ENCODE measurements at places on chromosomes 4 and X. TPM values are rescaled to one million over a fixed set of nuclear protein-coding genes. Genes with fewer than 3 reads are reported as not detected.

DNA sequence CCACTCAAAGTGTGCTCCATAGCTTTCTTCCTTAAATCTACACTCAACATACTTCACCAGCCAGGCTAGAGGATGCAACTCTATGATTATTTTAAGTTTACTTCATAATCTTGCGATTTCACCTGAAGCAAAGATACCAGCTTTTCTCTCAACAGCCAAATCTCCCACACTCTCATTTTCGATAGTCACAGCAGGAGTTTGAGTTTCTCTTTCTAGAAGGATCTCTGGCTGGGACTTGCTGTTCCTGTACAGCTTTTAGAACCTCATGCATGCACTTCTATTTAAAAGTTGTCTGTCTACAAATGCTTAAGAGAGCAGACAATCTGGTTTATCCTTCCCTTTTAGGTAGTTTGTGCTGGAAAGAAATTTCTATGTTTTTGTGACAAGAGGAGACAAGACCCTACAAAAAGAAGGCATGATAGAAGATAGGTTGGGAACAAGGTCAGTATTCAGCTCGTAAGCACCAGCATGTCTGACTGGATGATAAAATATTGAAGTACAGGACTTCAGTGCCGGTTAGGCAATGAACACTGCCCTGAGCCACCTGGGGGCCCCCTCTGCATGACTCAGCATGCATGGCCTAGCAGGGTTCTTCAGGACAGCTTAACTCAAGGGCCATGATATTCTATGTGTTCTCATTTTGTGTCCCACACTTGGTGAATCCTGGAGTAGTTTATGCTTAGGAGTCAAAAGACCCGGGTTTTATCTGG, 65.6 kb downstream of the ATXN3L start:
- H3K4me1 ChIP-seq, result peaks cover 7% of the 10 kb centered on the region
- H3K27ac ChIP-seq, result no peak overlapping the region
- H3K4me3 ChIP-seq, result no peak overlapping the region
- no peaks in the 10 kb centered on the region for H3K27me3 ChIP-seq
- no peaks in the 10 kb centered on the region for H3K36me3 ChIP-seq

GRCh38 chr4:142701017-142701416, 145.1 kb downstream of the INPP4B start:
- DNase-seq, result no peak
- no peak overlapping the region for H3K4me3 ChIP-seq
- no peaks in the 10 kb centered on the region for H3K27me3 ChIP-seq
- H3K27ac ChIP-seq, result no peak overlapping the region
- no peaks in the 10 kb centered on the region for H3K4me1 ChIP-seq

GRCh38 chrX:31337332-31337731, 265.5 kb upstream of the FTHL17 start:
- H3K27me3 ChIP-seq, result no peaks in the 10 kb centered on the region
- no peak overlapping the region for H3K27ac ChIP-seq
- H3K4me1 ChIP-seq, result no peaks in the 10 kb centered on the region
- H3K4me3 ChIP-seq, result no peak overlapping the region
- H3K36me3 ChIP-seq, result no peaks in the 10 kb centered on the region

GRCh38 chrX:15448010-15448639, 45.0 kb downstream of the PIR start:
- no peak overlapping the region for H3K4me3 ChIP-seq
- H3K27me3 ChIP-seq, result no peaks in the 10 kb centered on the region
- no peaks in the 10 kb centered on the region for H3K36me3 ChIP-seq
- H3K27ac ChIP-seq, result no peak overlapping the region
- no peaks in the 10 kb centered on the region for H3K4me1 ChIP-seq

DUSP21 gene
- total RNA-seq, result not detected

- DNase-seq, result no peak
- H3K4me1 ChIP-seq, result peaks cover 22% of the 10 kb centered on the region
- no peak overlapping the region for H3K27ac ChIP-seq
- no peaks in the 10 kb centered on the region for H3K36me3 ChIP-seq
- H3K27me3 ChIP-seq, result no peaks in the 10 kb centered on the region
Observed at GRCh38 chr4:6714954-6715353, 1.0 kb upstream of the BLOC1S4 start.

DNA sequence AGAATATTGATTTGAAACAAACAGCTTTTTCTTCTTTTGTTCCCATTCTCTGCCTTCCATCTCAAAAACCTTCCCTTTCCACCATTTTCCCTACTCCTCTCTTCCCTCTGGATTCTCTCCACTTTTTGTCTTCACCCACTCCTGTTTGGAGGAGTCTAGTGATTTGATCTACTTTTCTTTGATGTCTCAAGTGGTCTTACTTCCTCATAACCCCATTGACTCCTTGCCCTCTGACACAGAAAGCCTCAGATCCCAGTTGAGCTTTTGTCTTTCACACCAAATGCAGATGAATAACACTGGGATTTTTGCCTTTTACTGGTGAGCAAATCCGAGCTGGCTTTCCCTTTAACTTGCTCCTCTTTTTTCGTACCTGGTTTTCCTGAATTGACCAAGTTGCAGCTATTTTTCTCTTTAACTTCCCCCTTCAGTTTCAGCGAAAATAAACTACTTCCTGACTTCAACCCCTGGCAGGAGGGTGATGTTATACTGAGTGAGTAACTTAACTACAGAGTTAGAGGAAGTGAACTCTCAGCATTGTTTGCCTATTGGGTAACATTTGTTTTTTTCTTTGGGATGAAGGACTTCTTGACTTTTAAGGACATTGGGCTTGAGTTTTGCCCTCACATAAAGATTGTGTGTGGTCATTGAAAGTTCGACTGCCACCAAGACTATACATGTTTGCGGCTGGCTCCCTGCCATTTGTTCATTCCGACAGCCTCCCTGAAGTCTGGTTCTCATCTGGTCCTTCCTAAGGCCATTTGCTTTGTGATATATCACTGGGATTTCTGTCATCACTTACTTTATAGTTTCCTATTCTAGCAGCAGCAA, 392.8 kb upstream of the NR3C2 start:
- no peaks in the 10 kb centered on the region for H3K36me3 ChIP-seq
- H3K4me3 ChIP-seq, result no peak overlapping the region
- H3K4me1 ChIP-seq, result no peaks in the 10 kb centered on the region
- H3K27ac ChIP-seq, result no peak overlapping the region

STATH gene
- not detected for total RNA-seq

GRCh38 chr4:56995525-56995924, 16.8 kb downstream of the POLR2B start:
- H3K36me3 ChIP-seq, result peaks cover 36% of the 10 kb centered on the region
- H3K27ac ChIP-seq, result no peak overlapping the region
- no peak overlapping the region for H3K4me3 ChIP-seq
- DNase-seq, result no peak
- no peaks in the 10 kb centered on the region for H3K27me3 ChIP-seq

CYBB gene
- 0.59 TPM for total RNA-seq

TMEM150C gene
- total RNA-seq, result 1.2 TPM

DNA sequence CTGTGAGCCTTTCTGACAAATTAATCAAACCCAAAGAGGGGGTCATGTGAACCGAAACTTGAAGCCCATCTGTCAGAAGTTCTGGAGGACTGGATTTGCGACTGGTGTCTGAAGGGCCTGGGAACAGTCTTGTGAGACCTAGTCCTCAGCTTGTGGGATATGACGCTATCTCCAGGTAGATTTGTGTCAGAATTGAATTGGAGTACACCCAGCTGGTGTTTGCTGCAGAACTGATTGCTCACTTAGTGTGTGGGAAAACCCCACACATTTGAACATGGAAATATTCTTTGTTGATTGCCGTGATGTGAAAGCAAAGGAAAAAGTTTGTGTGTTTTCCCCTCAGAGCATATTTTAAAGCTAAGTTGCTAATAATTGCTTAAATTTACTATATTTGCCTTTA, 30.3 kb upstream of the TMSB15B start:
- no peaks in the 10 kb centered on the region for H3K4me1 ChIP-seq
- no peak overlapping the region for H3K27ac ChIP-seq
- no peaks in the 10 kb centered on the region for H3K27me3 ChIP-seq
- no peak overlapping the region for H3K4me3 ChIP-seq
- no peaks in the 10 kb centered on the region for H3K36me3 ChIP-seq
- DNase-seq, result no peak

DNA sequence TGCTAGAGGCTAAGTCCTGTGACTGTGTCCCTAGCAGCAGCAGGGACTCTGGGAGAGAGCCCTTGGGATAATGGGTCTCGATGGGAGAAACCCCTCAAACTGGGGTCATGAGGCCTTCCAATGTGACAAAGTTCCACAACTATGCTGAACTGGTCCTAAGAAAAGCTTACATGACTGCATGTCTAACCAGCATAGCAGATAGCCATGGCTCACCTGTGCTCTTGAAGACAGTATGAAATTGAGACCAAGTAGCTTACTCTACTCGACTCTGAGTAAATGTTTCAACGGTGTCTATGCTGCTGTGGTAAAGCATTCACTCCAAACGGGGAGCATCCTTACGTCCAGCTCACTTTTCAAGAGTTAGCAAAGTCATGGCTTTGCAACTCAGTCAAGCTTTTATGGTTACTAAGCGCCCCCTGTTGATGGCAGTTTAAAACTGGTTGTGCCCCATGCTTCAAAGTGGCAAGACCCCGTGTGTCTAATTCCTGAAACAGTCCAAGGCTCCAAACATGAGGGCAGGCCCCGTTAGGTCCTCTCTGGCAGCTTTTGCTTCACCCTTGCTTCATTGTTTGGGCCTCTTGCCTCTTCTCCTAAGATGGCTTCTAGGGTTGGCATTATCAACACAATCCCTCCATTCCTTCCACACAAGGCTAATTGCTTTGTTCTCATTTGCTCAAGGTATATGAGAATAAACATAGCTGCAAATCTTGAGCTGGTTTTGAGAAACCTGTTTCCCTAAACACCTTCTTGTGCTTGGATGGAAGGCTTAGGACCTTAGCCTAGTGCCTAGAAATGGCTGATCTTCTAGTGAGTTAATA, 46.6 kb downstream of the CCNG2 start:
- no peaks in the 10 kb centered on the region for H3K27me3 ChIP-seq
- H3K4me3 ChIP-seq, result no peak overlapping the region
- H3K4me1 ChIP-seq, result no peaks in the 10 kb centered on the region
- DNase-seq, result peak; percentile 75
- H3K27ac ChIP-seq, result no peak overlapping the region

DNA sequence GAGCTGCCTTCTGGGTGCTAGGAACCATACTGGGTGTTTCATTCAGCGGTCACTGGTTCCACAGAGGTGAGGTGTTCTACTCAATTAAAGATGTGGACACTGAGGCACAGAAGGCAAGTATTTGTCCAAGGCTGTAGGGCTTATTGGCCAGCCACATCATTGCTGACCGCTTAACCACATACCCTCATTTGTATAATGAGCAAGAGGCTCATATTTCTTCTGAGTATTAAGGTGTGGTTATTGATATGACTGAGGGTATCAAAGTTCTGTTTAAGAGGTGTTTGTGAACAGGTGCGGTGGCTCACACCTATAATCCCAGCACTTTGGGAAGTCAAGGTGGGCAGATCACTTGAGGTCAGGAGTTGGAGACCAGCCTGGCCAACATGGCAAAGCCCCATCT, 14.3 kb downstream of the RNF4 start:
- peaks cover 5% of the 10 kb centered on the region for H3K36me3 ChIP-seq
- DNase-seq, result no peak
- H3K4me3 ChIP-seq, result no peak overlapping the region
- H3K4me1 ChIP-seq, result no peaks in the 10 kb centered on the region

- no peak for DNase-seq
- no peaks in the 10 kb centered on the region for H3K36me3 ChIP-seq
- H3K4me1 ChIP-seq, result no peaks in the 10 kb centered on the region
Observed at GRCh38 chrX:19563327-19563726, 48.0 kb upstream of the MAP3K15 start.

- H3K27ac ChIP-seq, result no peak overlapping the region
- DNase-seq, result no peak
- H3K4me1 ChIP-seq, result no peaks in the 10 kb centered on the region
- no peaks in the 10 kb centered on the region for H3K27me3 ChIP-seq
- no peak overlapping the region for H3K4me3 ChIP-seq
- H3K36me3 ChIP-seq, result no peaks in the 10 kb centered on the region
Observed at GRCh38 chrX:84144281-84144680, 43.7 kb downstream of the RPS6KA6 start.

GPR50 gene
- not detected for total RNA-seq

DNA sequence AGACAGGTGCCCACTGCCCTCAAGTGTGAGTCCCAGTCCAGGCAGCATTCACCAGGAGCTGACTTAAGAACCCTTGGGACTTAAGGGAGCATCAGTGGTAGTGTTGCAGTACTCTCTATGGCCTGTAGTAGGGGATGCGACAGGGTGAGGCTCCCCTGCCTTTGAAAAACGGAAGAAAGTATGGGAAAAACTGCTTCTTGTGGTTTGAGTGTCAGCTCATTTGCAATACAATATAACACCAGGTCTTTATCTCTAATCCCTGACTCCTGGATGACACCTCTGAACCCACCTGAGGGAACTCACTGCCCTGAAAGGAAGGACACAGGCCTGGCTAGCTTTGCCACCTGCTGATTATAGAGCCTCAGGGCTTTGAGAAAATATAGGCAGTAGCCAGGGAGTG, 176.0 kb downstream of the SMARCA1 start:
- H3K27me3 ChIP-seq, result no peaks in the 10 kb centered on the region
- no peak overlapping the region for H3K4me3 ChIP-seq
- no peak overlapping the region for H3K27ac ChIP-seq
- no peaks in the 10 kb centered on the region for H3K36me3 ChIP-seq
- peak; percentile 4 for DNase-seq

DNA sequence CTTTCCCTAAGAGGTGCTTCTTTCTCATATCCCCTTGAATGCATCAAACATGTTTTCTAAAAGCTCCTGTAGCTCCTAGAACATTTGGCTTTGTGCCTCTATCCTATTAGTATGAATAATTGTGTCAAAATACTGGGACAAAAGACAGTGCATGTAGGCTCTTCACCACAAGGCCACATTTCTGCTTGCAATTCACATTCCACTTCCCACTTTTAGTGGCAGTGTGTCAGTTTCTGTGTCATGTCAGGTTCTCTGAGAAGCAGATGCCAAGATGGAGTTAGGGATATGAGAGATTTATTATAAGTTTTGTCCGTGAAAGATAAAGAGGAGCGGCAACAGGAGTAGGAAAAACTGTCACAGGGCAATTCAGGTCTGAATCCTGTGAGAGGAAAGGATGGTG, 61.3 kb upstream of the GPRIN3 start:
- H3K27me3 ChIP-seq, result no peaks in the 10 kb centered on the region
- no peak for DNase-seq
- H3K36me3 ChIP-seq, result no peaks in the 10 kb centered on the region
- no peak overlapping the region for H3K4me3 ChIP-seq

CSAG1 gene
- 1.2 TPM for total RNA-seq

DNA sequence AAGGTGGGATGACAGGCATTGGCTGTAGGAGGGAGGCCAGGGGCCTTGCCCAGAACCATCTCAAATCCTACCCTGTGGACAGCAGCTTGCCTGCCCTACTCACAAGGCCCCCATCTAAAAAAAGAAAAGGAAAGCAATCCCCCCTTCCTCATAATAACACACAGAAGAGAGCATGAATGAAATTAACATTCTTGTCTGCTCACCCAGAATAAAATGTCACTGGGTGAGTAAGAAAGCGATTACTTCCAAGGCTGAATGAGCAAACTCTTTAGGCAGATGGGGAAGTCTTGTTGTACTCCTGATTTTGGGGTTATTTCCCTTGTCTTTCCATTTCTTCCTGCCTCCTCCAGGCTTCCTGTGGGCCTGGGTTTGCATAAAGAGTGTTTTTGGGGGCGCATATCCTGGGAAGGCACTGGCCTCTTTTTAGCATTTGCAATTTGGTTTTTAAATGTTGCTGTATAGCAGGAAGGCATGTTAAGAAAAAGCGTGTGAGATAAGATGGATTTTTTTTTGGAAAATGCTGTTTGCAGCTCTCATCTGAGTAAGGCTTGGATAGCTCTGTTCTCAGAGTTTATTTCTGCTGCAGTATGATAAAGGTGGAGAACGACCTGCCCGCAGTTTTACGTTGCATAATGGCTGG, 248.3 kb upstream of the GATB start:
- H3K27ac ChIP-seq, result no peak overlapping the region
- no peak overlapping the region for H3K4me3 ChIP-seq
- no peaks in the 10 kb centered on the region for H3K4me1 ChIP-seq
- H3K36me3 ChIP-seq, result no peaks in the 10 kb centered on the region

All from HCT116 (cell line).